Left renal pelvis (tissue), 4 donors: ENCODE measurements at places on chromosomes 5 and 9.
A peak's percentile ranks its signal among the peaks of the same experiment; 100 is the strongest.

GRCh38 chr5:1080432-1080831 is 31.4 kb downstream of the SLC12A7 start:
- no peak for DNase-seq

- DNase-seq = no peak
Measured at GRCh38 chr9:34507966-34508365, 14.8 kb downstream of the ENHO start.

GRCh38 chr5:168286386-168286785 is 5.1 kb upstream of the WWC1 start:
- DNase-seq = no peak

DNA sequence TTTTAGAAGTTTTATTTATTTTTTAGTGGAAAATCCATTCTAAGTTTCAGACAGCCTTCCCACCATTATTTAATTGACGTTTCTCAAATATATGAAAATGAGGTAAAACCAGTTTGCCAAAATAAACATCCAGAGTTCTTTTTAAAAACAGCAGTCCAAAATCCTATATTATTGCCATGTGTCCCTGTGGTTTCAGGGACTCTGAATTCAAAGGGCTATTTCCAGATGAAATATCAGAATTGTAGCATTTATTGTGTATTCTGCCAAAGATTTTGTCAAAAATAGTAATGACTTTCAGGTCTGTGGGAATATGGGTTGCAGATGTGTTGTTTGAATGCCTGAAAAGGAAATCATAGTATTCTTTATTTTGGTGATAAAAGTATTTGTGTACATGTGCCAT is 41.6 kb downstream of the XRCC4 start:
- DNase-seq = no peak

DNA sequence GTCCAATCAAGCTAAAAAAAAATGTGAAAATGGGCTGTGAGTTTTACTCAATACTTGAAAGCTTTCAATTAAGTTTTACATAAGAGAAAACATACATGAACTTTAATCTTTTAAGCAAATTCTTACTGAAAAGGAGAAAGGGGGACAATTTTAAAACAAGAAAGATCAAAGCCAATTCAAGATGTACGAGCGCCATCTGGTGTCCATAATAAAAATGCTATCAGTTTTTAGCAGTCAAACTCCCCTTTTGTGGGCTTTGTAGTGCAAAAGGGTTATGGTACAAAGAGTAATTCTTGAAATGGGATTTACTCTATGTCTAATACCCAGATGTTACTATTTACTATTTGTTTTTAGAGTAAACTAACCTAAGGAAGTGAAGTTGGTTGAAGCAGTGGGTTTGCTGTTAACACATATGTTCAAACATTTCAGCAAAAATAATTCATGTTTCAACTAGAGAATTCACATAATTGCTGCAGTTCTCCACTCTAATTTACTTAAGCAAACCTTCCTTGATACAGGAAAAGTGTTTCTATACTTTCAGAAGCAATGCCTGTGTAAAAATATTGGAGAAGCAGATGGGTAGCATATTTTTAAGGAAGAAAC is 228.2 kb upstream of the TYRP1 start:
- peak; percentile 7 for DNase-seq
